ENCODE measurements at places on chromosomes 1 and 21. TPM values are rescaled to one million over a fixed set of nuclear protein-coding genes. Genes with fewer than 3 reads are reported as not detected.

GRCh38 chr1:15425958-15426357, 12.3 kb upstream of the CTRC start:
- no peak for DNase-seq

DNA sequence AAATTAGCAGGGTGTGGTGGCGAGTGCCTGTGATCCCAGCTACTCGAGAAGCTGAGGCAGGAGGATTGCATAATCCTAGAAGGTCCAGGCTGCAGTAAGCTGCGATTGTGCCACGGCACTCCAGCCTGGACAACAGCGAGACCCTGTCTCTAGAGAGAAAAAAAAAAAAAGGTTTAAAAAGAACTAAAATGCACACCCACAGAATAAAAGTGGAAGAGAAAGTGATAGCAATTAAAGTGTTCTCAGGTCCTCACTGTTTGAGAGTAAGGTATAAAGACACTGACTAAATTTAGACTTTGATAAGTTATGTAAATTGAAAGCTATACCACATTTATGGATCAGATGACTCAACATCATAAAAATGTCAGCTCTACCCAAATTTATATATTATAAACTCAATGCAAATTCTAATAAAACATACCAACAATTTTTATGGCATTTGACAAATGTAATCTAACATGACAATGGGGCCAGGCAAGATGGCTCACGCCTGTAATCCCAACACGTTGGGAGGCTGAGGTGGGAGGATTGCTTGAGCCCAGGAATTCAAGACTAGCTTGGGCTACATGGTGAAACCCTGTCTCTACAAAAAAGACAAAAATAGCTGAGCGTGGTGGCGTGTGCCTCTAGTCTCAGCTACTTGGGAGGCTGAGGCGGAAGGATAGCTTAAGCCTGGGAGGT, 11.8 kb downstream of the ZBTB17 start:
- DNase-seq = no peak

ALG14 gene
- 1.8 TPM for total RNA-seq

DNA sequence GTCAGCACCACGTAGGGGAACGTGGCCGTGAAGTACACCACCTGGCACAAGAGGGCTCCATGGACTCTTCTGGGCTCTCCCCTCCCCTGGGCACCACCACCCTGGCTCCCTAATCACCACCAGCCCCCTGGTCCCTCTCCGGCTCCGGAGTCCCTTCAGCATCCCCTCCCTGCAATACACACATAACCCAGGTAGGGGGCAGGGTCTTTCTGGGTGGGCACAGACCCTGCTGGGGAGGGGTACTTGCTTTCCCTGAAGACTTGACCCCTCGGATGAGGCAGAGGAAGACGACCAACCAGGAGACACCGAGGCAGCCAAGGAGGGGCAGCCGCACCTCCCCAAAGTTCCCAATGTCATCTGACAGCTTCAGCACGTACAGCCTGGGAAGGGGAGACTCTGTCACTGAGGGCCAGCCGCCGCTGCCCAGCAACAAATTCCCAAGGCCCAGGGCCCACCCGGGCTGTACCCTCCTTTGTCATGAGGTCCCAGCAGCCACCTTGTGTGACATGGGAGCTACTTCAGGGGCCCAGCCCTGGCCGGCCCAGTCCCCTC, 11.3 kb downstream of the CCDC24 start:
- DNase-seq = no peak

GRCh38 chr1:178940068-178940765, 69.3 kb upstream of the ANGPTL1 start:
- no peak for DNase-seq

- no peak for DNase-seq
Measured at GRCh38 chr1:71071720-71072119, 9.1 kb downstream of the ZRANB2 start.

AHDC1 gene
- 16.4 TPM for total RNA-seq

PHC2 gene
- total RNA-seq = 124 TPM

DNA sequence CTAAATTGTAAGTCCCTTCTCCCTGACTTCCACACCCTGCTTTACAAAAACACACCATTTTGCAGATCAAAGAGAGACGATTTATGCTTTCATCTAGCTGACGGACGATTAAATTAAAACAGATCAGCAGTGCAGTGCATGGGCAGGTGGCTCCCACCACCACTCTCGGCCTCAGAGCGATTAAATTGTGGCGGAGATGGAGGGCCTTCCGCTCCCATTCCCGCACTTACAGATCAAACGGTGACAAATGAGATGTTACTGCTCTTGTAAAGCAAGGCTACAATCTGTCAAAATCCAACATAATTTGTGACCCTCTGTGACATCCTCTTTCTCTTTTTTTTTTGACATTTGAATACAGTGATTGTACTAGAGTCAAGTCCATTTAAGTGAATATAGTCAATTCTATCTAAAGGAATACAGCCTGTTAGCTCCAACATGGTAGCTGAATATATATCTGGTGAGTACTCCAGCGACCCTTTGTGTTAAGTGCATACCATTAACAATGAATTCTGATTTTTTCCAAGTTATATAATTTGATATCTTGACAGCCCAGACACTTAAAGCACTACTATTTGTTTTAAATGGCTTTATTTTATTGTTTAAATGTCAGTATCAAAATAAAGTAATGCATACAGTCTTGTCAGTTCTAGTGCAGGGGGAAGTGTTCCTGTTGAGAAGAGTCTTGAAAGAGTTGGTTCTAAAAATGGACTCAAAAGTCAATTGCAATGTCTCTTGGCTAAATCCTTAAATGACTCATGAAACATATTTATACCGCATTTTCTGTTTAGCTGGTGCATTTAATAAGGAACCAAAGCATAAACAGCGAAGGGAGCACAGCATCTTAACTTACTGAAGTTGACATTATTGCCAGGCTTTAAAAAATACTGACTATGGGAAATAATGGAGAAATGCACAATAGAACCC, 109.0 kb downstream of the ESRRG start:
- no peak for DNase-seq

- DNase-seq = no peak
Measured at GRCh38 chr21:42118901-42119300, 47.8 kb downstream of the UMODL1 start.

GRCh38 chr1:230242326-230242725, 175.3 kb downstream of the GALNT2 start:
- no peak for DNase-seq

DNA sequence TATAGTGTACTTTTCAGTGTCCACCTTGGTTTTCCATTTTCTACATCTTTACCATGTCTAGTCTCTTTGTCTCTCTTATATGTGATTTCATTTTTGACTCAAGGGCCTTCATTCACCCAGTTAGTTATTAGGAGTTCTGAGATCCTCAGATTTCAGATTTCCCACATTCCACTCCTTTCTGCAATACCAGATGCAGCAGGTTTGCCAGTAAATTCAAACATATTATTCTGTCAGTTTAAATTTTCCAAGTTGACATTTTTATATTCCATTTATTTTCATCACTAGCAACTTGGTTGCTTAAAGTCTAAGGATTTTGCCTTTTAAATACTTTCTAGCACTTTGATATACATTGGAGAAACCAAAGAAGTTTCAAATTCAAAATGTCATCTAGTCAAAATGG, 42.4 kb downstream of the ABL2 start:
- DNase-seq = no peak

- no peak for DNase-seq
Measured at GRCh38 chr1:29639156-29639736, 402.9 kb downstream of the PTPRU start.

- no peak for DNase-seq
Measured at GRCh38 chr21:41976611-41977010, 22.8 kb upstream of the C2CD2 start.

GRCh38 chr1:19462781-19463503, 22.4 kb downstream of the CAPZB start:
- DNase-seq = no peak

BRINP3 gene
- total RNA-seq = 0.36 TPM

DNA sequence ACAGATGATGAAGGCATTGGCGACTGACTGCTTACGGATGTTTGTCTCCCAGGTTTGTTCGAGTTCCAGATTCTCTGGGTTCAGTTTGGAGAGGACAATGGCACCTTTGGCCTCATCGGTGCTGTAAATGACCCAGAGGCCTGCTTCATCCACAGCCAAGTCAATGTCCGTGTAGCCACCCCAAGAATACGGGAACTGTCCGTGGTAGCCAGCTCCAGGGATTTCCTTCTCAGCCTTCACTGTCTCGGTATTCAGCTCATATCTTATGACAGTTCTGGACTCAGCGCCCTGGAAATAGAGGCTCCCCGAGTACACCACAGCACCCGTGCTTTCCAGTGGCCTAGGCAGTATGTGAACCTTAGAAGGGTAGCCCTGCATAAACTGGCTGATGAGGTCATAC, 14.1 kb downstream of the MYOCOS start:
- no peak for DNase-seq

GRCh38 chr21:17901458-17902079, 82.4 kb upstream of the C21orf91 start:
- no peak for DNase-seq

GRCh38 chr1:51264451-51264850, 28.4 kb downstream of the RNF11 start:
- no peak for DNase-seq

DNA sequence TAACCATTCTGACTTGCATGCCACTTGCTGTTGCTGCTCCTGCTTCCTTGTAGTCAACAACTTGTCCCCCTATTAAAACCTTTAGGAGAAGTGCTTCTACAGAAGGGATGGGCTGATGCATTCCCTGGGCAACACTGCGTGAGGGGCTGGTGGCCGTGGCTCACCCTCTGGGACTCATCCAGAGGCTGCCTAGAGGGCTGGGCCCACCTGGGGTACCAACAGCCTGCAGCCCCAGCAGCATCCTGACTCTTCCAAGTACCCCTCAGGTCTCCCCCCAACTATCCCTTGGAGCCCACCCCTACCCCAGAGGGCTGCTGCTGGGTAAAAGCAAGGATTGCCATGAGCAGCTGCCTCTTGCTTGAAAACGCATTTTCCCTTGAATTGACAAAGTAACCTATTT, 34.7 kb upstream of the LHX4 start:
- DNase-seq = no peak

- no peak for DNase-seq
Measured at GRCh38 chr1:101205457-101205856, 31.4 kb upstream of the S1PR1 start.

DNA sequence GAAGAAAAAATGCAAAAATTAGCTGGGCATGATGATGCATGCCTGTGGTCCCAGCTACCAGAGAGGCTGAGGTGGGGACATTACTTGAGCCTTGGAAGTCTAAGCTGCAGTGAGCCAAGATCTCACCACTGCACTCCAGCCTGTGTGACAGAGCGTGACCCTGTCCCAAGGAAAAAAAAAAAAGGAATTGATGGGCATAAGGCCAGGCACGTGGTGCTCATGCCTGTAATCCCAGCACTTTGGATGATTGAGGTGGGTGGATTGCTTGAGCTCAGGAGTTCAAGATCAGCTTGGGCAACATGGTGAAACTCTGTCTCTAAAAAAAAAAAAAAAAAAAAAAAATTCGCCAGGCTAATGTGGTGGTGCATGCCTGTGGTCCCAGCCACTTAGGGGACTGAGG, 55.8 kb upstream of the ATP2B4 start:
- DNase-seq = no peak

DNA sequence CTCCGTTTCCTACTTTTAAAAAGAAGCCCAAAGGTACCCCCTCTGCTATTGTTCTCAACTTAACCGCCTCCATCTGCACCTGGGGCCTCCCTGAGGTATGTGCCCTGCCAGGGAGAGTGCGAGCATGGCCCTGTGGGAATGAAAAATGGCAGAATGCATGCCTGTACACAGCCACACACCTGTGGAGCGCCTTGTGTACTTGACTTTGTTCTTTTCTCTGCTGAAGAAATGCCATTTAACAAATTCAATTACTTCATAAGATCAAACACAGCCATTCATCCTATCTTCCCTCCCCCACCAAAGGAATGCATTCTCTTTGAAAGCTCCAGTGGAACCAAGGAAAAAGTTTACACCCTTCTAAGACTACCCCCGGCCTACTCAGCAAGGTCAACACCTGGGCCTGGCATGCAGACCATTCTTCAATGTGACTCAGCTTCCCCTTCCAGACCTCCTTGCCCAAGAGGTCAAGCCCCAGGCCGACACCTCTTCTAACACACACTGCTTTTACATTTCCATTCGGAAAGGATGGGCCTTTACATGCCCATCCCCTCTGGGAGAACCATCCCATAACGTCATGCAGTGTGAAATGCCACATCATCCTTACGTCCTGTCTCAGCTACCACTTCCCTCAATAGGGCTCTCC, 123.7 kb downstream of the SMYD2 start:
- DNase-seq = no peak

KIF26B gene
- 1.1 TPM for total RNA-seq

FLG2 gene
- not detected for total RNA-seq

ARMH1 gene
- total RNA-seq = 0.33 TPM

ADAMTSL4 gene
- 17.8 TPM for total RNA-seq

TNNT2 gene
- total RNA-seq = not detected

DNA sequence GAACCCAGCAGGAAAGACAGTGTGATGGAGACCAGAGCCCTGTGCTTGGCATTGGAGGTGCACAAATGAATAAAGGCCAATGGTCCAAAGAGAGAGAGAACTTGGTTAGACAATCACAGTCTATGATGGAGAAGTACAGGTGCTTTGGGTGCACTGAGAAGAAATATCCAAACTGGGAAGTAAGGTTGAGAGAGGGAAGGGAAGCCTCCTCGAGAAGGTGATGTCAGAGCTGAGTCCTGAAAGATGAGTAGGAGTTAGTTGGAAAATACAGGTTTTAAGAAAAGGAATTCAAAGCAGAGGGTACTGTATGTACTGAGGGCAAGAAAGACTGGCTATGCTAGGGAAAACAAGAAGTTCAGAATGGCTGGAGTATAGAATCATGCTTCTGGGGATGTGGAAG, 94.1 kb upstream of the CD53 start:
- no peak for DNase-seq

DNA sequence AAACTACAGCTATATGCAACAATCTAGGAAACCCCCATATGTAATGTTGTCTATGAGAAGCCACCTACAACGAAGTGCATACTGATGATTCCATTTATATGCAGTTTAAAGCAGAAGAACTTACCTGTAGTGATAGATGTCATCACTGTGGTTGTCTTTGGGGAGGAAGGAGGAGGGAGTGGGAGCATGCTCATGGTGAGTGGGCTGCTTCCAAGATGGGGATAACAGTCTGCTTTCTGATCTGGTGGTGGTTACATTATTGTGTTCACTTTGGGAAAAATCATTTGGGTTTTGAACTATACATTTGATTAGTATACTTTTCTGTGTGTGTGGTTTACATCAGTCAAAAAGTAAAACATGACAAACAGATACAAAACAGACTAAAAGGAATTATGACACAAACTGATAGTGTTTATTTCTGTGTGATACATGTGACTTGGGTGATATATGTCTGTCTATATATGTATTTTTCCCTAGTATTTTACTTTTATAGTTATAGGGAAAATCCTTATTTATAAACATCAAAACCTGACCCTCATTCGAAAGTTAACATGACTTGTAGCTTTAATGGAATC, 184.7 kb downstream of the VPS13D start:
- no peak for DNase-seq

GRCh38 chr1:173476197-173476664, 904 bp upstream of the PRDX6 start:
- no peak for DNase-seq

- DNase-seq = no peak
Measured at GRCh38 chr1:79777481-79778219, 771.1 kb upstream of the ADGRL4 start.

SELL gene
- total RNA-seq = 1.5 TPM

CDK18 gene
- total RNA-seq = 6.7 TPM

Data from sigmoid colon (tissue), 7 donors.